D721Med (cell line): ENCODE measurements at places on chromosomes 1 and 21.

GRCh38 chr1:172423336-172423735, 2.9 kb downstream of the C1orf105 start:
- DNase-seq = no peak

DNA sequence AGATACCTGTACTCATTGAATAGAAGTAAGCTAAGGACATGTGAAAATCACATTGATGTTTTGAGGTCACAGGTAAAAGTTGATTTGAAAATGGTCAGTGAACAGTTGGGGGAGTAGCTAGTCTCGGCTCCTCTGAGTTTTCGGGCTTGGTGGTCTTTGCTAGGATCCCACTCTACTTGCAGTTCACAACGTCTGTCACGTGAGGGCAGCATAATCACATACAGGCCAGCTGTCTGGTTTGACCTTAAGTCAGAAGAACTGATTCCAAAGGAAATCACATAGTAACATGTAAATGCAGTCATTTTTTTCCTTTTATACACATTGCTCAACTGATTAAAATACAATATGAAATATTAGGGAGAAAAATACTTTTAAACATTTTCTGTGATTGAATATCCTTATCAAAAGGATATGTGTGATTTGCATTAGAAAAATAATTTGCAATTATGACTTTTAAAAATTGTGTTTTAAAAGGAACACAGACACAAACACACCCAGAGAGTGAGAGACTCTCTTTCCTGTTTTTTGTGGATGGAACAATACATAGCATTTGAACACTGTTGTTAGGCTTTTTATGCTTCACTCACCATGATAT, 21.8 kb upstream of the PDC start:
- DNase-seq = no peak

GRCh38 chr1:183827801-183828200, 22.9 kb downstream of the RGL1 start:
- no peak for DNase-seq

- no peak for DNase-seq
Measured at GRCh38 chr1:214009423-214010196, 21.8 kb downstream of the PROX1 start.

DNA sequence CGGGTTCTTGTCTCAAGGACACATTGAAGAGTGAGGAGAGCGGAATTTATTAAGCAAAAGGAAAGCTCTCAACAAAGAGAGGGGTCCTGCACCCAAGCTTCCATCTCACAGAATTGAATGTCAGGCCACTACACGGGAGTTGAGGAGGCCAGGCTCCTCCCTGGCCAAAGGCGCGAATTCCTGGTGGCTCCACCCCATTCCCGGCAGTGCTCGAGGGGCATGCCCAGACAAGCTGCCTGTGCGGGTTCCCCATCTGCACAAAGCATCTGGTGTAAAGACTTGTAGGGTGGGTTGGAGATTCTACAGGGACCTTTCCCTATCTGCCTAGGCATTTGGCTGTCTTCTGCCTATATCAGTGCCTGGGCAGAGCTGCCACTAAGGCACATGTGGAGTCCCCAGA, 648.5 kb upstream of the PKN2 start:
- no peak for DNase-seq

DNA sequence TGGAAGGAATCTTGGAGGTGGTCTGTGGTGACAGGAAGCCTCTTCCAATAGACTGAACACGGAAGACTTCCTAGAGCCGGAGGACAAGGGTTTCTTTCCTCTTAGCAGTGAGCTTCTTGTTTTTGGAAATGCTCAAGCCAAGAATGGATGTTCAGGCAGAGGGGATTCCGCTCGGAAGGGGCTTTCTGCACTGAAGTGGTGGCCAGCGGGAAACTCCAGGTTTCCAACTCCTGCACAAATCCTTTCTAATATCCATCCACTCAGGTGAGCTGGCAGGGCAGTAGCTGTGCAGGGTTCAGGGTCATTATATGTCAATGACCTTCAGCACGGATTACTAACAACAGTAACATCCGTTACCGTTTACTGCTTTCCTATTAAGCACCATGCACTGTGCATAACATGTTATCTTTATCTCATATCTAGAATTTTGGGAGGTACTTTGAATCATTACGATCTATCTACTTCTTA, 573 bp upstream of the CPT2 start:
- DNase-seq = no peak

DNA sequence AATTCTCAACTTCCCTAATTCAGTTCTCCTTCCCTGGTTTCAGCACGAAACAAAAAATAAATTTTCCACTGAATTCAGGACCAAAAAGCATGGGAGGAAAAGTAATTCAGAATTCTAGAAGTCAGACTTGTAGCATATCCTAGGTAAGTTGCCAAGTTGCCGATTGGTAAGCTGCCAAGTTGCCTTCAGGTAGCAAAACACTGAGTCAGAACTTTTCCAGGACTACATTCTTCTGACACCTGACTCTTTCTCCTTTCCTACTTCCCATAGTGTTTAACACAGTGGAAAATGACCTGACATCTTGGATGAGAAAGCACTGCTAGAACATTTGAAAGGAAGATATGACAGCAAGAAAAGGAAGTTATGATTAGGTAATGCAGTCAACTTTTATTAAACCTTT, 322.8 kb downstream of the SPATA17 start:
- no peak for DNase-seq

DNA sequence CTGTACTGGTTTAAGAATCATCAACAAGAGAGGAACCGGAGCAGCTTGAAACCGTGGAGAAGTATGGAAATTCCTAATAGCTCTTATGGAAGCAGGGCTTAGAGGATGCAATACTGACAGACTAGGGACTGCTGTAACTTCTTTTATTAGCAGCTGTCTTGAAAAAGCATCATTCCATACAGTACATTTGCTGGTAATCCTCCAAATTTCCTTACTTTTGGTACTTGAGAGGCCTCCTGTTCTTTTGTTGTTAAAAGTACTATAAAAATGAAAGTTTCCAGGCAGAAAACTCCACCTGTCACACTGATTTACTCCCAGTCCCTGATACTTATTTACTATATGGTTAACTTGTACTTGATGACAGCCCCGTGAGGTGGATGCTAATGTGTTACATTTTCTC, 7.7 kb downstream of the OMA1 start:
- DNase-seq = no peak

DNA sequence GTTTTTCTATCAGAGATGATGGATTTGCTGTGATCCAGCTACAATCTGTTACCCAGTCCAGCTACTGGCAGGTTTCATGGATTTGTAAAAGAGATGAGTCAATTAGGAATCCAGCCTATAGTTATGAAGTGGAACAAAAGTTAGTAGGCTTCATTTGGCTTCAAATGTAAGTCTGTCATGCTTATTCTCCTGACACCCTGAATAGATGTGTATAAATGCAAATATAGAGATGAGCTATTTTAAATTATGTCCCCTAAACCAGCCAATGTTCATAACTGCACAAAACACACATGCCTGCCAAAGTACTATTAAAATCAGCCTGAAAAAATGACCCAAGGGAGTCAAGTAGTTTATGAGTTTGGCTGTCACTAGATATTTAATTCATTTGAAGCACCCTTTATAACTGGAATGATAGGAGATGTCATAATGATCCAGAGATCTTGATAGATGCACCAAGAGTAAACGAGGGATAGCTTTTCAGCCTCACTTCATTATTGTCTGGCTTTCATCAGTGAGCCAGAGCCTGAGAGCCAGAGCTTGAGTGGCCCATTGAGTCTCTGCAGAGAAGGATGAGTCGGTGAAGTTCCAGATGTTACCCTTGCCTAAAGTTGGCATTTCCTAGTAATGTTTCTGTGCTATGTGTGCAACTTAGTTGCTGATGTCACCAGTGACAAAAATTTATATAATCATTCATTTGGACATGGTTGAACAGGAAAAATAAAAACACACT, 11.8 kb upstream of the NTMT2 start:
- DNase-seq = no peak

DNA sequence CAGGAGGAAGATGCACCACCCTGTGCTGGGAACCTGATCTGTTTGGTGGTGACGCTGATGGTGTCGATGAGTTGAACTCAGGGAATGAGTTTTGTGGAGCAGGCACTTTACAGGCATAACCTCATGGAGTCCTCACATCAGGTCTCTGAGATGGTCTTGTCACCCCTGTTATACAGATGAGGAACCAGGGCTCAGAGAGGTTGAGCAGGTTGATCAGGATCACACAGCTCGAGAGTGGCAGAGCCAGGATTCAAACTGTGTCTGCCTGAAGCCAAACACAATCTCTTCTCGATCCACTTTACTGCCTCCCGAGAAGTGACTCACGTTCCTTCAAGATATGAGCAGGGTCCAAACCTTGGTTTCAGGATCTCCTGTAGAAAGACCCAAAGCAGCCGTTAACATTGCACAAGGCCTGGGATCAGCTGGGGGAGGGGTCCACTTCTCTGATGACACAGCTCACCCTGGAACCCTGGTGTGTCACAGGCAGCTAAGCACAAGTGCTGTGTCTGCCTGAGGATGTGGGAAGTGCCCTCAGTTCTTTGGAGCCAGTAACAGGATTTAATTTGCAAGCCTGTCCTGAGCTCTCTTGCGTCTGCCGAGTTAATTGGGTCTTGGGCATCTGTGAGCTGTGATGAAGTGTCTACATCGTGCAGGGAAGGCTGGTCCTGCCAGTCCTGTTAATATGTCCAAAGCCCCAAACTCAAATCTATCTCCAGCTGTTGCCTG, 65.4 kb upstream of the STUM start:
- DNase-seq = no peak

DNA sequence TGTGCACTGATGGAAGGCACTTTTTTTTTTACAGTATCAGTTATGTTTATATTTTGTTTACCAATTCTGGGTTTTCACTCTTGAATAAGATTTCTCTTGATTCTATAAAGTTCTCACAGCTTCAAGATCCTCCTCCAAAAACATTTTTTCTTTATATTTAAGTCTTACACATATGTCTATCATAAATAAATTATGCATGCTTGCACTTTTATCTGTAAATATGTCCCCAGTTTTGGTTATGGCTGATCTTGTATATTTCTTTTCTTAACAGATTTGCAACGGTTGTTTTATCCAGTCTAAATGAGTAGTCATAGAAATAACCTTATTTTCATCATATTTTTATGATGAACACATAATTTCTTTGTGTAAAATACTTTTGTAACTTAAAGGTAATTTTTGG, 1456.5 kb downstream of the MRPL39 start:
- no peak for DNase-seq

- no peak for DNase-seq
Measured at GRCh38 chr1:7960165-7960564, 1.3 kb upstream of the PARK7 start.

GRCh38 chr1:158071138-158071537, 77.7 kb downstream of the KIRREL1 start:
- DNase-seq = no peak

DNA sequence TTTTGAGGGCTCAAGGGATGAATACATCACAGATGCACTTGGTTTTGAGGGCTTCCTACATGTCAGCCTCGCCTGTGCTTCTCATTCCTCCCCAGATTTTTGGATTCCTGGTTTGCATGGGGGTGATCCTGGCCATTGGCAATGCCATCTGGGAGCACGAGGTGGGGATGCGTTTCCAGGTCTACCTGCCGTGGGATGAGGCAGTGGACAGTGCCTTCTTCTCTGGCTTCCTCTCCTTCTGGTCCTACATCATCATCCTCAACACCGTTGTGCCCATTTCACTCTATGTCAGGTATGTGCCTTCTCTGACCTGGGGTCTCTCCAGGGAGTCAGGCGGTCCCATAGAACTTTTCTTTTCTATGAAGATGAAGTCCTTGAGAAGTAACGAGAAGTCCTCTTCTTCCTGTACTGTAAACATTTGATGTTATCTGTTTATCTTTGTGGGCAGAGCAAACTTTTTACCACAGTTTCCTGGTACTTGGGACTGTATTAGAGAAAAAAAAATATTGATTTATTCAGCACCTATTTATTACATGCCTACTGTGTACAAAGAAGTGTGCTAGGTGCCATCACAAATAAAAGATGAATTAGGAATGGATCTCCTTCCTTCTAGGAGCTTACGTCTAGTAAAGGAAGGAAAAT, 12.0 kb downstream of the ATP8B2 start:
- DNase-seq = no peak

DNA sequence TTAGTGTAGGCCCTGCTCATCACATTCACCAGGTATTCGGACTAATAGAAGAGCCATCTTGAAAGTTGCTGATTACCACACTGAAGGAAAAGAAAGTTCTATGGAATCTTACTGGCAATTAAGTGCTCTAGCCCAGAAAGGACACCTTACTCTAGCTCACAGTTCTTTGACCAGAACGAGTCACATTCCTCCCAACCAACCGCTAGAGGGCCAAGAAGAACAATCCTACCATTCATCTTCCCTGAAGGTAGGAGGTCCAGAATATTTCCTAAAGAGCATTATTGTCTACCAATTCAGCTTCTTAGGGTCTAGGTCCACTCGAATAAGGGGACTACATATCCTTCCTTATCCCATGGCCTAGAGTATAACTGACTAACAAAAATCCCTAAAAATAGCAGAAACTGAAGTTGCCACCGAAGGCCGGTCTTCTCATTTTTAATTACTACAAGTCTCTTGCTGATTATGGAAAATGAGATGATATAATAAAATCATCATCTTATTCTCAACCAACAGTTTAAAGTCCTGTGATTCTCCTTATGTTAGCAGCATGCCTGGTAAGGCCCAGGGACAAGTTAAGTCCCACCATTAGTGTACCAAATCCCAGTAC, 2.7 kb upstream of the FMO1 start:
- no peak for DNase-seq

- no peak for DNase-seq
Measured at GRCh38 chr1:17671741-17672140, 83.4 kb upstream of the ACTL8 start.

- no peak for DNase-seq
Measured at GRCh38 chr1:223742856-223743517, 30.6 kb downstream of the CAPN2 start.

DNA sequence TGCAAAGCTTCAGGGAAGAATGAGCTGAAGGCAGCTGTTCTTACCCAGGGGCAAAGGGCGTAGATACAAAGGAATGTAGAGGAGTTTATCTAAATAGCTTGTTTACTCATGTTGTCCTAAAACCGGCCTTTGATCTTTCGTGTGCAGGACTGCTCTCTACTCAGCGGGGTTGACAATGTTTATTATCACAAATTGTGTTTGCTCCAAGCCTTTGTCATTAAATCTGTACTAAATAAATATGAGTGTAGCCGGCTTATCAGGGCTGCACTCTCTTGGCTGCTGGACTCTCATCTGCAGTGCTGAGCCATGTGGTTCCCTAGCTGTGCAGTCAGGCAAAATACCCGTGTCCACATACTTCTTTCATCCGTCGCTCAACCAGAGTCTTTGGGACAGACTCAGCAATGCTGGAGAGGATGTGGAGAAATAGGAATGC, 199.0 kb downstream of the LBR start:
- DNase-seq = no peak

DNA sequence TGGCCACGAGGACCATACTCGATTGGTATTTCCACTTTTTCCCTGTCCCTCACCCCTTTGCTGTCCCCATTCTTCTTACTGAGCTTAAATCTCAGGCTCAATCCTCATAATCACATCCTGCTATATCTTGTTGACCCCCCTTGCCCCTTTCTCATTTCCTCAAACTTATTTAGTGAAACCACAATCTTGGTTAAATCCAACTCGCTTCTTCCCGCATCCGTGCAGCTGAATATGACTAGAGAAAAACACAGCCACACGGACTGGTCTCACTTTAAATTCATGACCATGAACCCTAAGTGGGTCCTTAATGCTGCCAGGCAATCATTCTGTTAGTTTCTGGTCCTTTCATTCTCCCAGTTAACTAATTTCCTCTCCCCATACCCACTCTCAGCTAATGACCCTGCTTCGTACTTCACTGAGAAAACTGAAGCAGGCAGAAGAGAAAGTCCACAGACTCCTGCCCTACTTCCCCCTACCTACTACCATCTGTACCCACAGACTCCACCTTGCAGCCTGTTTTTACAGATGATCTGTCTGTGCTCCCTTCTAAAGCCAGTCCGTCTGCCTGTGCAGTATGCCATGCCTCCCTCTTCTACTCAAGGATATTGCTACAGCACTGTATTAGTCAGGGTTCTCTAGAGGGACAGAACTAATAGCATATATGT, 96.8 kb upstream of the LMO4 start:
- no peak for DNase-seq
